NCI-H1417 (cell line): ENCODE measurements at places on chromosomes 4 and X.
A peak's percentile ranks its signal among the peaks of the same experiment; 100 is the strongest.

- peak; percentile 69 for DNase-seq
These were observed 331.6 kb upstream of the FAM241A start for GRCh38 chr4:111813555-111814140.

- DNase-seq: no peak
These were observed 119.9 kb upstream of the HS3ST1 start for GRCh38 chr4:11548597-11549082.

GRCh38 chrX:46257451-46257879 is 287.8 kb downstream of the ZNF674 start:
- no peak for DNase-seq

GRCh38 chr4:156962528-156962974 is 9.0 kb downstream of the PDGFC start:
- no peak for DNase-seq

DNA sequence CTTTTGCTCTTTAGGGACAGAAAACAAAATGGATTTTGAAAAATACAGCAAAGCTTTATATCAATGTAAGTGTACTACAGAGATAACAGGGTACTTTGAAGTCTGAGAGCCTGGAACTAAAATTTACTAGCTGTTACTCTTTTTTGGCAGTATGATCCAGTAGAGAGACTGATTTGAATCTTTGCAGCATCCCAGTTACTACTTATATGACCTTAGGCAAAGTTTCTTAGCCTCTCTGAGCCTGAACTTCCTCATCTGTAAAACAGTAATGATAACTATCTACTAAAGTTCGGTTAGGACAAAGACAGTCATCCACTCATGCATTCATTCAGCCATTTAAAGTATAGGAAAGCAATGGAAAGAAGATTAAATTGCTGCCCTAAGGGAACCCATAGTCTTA is 10.1 kb downstream of the BRWD3 start:
- no peak for DNase-seq

GRCh38 chr4:122107680-122108079 is 44.5 kb upstream of the BLTP1 start:
- no peak for DNase-seq

- no peak for DNase-seq
These were observed 128.2 kb downstream of the CBR4 start for GRCh38 chr4:168881781-168882420.

DNA sequence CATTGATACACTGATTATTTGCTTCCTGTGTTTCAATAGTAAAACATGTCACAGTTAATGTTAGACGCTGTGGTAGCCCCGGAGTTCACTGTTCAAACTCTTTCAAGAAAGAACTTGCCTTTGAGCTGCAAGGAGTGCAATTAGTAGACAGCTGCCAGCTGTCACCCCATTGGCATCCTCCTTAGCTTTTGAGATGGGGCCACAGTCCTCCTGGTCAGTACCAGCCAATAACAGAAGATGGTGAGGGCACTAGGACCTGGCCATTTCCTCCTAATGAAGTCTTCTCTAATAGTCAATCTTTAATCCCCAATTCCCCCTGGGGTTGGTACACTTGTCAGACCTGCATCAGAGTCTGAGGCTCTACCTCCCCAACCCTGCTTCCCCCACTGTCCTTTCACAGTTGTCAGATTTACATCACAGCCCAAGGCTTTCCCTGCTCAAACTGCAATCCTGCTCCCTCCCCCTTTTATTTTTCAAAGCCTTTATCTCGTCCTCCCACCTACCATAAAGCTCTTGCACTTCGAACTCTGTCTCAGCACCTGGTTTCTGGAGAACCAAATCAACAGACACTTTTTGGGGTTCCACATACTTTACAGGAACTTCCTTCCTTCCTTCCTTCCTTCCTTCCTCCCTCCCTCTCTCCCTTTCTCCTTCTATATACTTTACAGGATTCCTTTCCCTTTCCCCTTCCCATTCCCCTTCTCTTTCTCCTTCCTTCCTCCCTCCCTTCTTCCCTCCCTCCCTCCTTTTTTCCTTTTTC is 182.0 kb downstream of the RASL11B start:
- no peak for DNase-seq

DNA sequence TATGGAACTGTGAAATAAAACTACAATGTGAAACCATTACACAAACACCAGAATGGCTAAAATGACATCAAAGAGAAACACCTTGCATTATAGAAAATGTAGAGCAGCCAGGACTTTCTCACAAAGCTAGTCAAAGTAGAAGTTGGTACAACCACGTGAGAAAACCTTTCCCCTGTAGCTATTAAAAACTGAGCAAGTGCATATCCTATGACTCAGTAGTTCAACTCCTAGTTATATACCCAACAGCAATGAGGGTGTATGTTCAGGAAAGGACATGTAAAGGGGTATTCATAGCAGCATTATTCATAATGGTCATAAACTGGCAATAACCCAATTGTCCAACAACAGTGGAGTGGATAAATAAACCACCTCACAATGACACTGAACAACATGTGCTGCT is 177.5 kb upstream of the NUDT10 start:
- no peak for DNase-seq

DNA sequence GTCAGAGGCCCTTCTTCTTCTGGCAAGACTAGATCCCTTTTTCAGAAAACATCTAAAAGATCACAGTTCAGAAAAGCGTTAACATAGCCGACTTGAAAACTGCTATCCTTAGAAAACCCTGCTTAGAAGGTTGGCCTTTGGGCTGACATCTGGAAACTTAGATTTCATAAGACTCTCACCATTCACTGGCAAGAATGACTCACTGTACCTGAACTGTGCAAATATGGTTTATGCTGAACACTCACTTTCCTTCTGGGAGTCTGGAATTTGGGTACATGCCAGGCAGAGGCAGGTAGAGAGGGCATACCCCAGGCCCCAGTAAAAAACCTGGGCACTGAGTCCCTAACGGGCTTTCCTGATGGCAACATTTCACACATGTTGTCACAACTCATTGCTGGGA is 88.8 kb upstream of the GPC3 start:
- DNase-seq: no peak

- no peak for DNase-seq
These were observed 18.3 kb upstream of the PRDM8 start for GRCh38 chr4:80178964-80179363.

GRCh38 chrX:103540145-103540544 is 20.9 kb upstream of the RAB40A start:
- DNase-seq: no peak
